ENCODE measurements at places on chromosomes 2 and 18. TPM values are rescaled to one million over a fixed set of nuclear protein-coding genes. Genes with fewer than 3 reads are reported as not detected.

ASXL3 gene
- total RNA-seq: not detected

PIKFYVE gene
- total RNA-seq: 13.1 TPM

DNA sequence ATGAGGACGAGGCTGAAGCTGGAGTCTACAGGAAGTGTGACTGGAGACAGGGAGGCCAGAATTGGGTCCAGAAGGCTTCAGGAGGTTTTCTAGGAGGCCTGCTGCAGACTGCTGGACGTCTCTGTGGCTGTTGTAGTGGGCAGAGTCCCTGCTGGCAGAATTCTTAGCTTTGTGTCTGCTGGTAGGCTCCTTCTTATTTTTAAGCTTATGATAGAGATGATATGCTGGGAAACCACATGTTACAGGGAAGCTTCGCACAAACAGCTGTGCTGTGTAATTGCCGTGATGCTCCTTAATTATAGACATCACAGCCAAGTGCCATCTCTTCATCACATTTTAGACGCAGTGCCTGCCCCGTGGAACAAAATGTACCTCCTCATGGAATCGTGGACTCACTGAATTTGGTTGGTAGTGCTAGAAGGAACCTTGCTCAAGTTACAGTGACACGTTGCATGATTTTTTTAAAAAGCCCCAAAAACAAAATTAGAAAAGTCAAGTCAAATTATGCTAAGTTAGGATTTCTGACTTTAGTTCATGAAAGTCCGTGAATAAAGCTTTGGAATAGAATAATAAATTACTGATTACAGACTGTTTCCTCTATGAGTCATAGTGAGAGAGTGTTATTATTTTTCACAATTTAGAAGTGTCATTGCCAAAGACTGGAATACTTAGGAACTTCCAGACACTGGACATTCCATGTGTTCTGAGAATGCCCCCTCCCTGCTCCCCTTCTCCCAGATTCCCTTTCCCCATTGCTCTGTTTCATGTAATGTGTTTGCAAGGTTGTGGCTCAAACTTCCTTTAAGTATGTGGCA, 144.1 kb downstream of the FHOD3 start:
- DNase-seq: no peak

DNA sequence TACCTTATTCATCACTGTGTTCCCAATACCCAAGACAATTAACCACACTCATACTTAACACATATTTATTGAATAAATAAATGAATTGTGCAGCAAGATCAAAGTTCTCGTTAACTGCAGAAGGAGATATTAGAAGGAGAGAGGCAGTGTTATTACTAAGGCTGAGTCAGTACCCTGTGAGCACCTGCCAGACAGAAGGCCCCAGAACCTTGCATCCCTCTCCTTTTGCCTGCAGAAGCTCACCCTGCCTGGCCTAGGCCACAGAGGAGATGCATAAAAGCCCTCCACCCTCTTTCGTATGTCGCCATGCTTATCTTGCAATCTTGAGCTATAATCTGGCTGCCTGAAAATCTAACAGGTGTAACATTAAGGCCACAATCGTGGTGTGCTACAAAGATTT, 20.5 kb upstream of the RNF149 start:
- no peak for DNase-seq

DNA sequence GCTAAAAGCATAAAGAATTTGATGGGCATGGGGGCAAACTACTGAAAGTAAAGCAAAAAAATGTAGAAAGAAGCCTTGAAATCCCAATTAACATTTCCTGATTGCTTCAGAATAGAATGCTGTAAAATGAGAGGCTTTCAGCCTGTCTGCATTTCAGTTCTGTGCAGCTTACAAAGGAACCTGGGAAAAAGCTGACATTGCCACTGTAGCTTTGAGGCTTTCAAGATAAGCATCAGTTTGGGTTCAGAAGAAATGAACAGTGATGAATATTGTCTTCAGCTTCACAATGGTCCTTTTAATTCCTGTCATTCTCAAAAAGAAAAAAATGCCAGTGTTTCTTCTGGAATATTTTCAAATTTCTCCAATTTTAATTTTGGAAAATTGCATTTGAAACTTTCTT, 242.7 kb downstream of the LRRTM1 start:
- DNase-seq: no peak

- DNase-seq: no peak
Measured at GRCh38 chr2:233836359-233836758, 18.0 kb downstream of the HJURP start.

DNA sequence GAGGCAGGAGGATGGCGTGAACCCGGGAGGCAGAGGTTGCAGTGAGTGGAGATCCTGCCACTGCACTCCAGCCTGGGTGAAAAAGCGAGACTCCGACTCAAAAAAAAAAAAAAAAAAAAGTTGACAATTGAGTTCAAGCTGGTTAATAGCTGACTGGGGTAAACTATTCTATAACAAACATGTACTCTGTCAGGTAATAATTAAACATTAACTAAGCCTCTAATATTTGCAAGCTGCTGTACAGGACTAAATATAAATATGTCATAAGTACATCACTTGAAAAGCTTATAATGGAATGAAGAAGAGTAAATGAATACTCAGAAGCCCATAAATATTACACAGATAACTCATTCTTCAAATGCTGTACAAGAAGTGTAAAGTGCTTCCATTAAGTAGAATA, 190.4 kb upstream of the CRIM1 start:
- no peak for DNase-seq

- DNase-seq: no peak
Measured at GRCh38 chr2:218024871-218025270, 22.1 kb upstream of the TNS1 start.

GRCh38 chr2:204871231-204871953, 326.1 kb downstream of the PARD3B start:
- no peak for DNase-seq

Measured in activated T-cell treated with anti-CD3 and anti-CD28 coated beads, Interleukin-2, amount 50 U/mL, for 4 hours (primary cell).